ENCODE measurements at places on chromosomes 7 and 10.

GRCh38 chr10:46005383-46005782, 25.0 kb downstream of the NCOA4 start:
- DNase-seq, result no peak

DNA sequence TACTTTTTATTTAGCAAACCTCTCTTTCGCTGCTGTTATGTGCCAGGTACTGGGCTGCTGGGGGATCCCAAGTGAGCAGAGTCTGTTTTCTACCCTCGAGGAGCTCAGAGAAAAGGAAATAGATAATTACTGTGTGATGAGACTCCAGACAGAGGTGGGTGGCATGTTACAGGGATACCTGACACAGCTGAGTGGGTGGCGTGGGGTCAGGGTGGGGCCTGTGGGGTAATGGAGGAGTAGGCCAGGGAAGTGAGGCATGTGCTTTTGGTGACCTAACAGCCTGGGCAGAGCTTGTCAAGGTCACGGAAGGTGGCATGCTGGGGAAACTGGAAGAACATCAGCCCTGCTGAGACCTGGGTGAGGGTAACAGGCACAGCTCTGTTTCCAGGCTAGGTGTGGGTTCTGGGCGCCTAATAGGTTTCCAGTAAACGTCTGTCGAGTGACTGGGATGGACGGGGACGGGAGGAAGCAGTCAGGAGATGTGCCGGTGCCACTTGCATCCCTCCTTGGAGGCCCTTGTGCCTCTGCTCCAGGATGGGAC, 36.5 kb upstream of the MMD2 start:
- DNase-seq, result no peak

- DNase-seq, result no peak
Measured at GRCh38 chr10:110758898-110759297, 112.8 kb upstream of the PDCD4 start.

DNA sequence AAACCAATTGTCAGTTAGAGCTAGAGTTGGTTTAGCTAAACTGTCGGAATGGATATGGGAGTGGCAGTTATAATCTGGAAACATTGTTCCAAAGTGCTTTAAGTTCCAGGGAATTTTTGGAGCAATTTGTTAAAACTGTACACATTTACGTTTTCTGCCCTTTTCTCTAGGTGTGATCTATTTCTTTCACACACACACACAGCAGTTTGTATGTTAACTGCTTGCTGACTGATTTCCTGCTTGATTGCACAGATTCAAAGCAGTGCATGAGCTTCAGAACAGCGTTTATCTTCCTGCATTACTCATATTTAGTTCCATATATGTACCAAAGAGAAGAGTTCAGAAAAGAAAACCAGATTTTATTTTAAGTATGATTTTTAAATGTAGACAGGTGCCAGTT, 57.9 kb downstream of the MGMT start:
- DNase-seq, result no peak

- no peak for DNase-seq
Measured at GRCh38 chr7:368651-369475, 78.9 kb downstream of the FOXL3 start.

DNA sequence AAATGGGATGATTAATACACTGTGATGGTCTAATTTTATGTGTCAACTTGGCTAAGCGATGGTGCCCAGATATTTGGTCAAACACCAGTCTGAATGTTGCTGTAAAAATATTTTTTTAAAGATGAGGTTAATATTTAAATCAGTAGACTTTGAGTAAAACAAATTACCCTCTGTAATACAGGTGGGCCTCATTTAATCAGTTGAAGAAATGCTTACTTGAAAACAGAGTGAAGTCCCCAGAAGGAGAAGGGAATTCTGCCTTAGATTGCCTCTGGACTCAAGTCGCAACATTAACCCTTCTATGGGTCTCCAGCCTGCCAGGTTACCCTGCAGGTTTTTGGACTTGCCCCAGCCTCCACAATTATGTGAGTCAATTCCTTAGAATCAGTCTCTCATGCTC, 49.8 kb upstream of the AGK start:
- DNase-seq, result no peak

DNA sequence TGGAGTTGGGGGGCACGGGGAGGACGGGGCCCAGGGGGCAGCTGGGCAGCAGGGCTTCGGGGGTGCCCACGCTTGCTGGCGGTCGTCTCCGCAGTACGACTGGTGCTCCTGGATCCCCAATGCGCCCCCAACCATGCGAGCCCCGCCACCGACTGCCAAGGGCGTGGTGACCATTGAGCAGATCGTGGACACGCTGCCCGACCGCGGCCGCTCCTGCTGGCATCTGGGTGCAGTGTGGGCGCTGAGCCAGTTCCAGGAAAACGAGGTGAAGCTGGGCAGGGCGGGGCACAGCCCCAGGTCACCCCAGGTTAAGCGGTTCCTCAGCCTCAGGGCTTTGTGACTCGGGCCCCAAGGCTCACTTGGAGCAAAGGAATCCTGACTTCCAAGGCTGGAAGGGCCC, 70.0 kb downstream of the ALOX5 start:
- DNase-seq, result no peak

DNA sequence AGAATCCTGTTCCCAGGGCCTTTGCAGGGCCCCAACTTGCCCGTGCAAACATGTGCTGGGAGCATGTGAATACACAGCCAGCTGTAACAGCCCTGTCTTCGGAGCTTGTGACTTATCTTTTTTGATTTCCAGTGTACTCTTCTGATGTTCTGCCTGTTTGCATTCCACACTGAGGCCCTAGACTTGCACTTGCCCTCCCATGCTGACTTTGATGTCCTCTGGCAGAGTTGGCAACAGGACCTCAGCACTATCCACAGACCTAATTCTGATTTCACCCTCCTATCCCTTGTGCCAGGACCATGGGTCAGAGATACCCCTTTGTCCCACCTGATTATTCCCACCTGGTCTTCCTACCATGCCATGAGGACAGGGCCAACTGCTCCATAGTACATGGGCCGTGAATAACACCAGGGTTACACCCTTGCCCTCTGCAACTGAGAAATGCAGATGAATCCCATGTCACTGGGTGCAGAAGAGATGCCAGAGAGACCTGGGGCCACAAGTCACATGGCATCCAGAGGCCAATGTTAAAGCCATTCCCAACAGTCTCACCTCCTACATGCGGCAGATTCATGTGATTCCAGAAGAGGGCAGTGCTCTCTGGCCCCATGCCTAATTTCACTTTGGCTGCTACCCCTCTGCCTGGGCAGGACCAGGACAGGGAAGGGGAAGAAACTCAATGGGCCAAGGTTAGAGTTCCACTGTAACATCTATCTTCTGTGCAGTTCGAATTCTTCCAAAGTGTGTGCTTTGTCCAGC, 43.0 kb downstream of the SCRN1 start:
- DNase-seq, result peak; percentile 36

DNA sequence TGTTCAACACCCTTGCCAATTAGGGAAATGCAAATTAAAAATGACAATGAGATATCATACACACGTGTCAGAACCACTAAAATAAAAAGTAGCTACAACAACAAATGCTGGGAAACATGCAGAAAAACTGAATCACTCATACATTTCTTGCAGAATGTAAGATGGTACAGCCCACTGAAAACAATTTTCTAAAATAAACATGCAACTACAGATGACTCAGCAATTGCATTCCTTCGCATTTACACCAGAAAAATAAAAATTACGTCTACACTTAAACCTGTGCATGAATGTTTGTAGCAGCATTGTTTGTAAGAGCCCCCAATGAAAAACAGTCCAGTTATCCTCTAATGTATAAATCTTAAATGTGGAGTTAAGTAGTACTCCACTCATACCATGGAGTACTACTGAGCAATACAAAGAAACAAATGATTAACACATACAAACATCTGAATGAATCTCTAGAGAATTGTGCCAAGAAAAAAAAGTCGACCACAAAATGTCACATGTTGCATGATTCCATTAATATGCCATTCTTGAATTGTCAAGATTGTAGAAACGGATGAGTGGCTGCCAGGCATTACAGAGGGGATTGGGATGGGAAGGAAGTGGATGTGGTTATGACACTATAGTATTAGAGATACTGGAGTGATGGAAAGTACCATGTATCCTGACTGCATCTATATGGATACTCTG, 134.6 kb upstream of the NPSR1 start:
- no peak for DNase-seq

DNA sequence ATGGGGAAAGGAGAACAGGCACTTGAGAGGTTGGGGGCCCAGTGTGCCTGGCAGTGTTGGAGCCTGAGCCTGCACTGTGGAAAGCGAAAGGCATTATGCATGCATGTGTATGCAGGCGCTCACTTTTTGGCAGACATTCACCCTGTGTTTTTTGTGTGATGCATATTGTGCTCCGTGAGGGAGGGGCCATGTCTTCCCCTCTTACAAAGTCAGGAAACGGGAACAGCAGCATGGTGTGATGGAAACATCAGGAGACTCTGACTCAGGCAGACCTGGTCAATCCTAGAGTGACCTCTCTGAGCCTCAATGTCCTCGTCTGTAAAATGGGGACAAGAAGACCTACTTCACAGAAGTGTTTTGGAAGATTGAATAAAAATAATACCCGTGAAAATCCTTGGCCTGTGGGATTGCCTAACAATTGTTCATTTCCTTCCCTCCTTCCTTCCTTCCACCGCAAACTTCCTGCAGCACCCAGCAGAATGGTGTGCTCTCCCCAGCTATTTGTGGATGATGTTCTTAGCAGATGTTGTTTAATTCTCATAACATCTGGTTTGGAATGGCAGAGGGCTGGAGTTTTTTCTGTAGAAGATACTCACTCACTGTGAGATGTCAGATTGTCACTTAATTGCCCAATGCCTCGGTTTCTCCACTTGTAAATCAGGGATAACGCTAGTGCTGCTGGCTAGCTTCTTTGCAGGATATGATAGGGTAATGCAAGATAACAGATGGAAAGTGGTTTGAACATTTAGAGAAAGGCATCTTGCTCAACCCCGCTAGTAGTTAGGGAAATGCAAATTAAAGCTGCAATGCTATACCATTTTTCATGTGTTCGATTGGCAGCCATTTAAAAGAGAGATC, 39.8 kb downstream of the CDH23 start:
- DNase-seq, result no peak
